ENCODE measurements at places on chromosomes 1 and 21.

- DNase-seq: no peak
These were observed 145.1 kb downstream of the CASZ1 start for GRCh38 chr1:10651389-10651766.

GRCh38 chr1:244224487-244225430, 173.7 kb downstream of the ZBTB18 start:
- DNase-seq: no peak

- no peak for DNase-seq
These were observed 78.1 kb downstream of the RERE start for GRCh38 chr1:8739377-8739776.

DNA sequence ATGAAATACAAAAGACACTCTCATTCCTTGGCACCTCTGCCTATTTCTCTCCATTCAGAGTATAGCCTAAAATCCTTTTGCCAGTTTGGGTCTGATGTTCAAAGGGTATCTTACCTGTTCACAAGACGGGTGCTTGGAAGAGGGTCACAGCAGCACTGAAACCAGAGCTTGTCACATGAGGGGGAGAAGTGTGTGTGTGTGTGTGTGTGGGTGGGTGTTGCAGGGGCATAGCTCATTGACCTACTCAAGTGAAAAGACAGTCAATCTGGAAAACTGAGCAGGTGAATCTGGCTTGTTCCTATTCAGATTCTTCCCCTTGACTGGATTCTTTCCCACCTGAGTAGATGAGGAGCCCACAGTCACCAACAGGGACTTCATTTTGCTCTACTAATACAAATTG, 63.9 kb downstream of the KCTD3 start:
- DNase-seq: no peak

DNA sequence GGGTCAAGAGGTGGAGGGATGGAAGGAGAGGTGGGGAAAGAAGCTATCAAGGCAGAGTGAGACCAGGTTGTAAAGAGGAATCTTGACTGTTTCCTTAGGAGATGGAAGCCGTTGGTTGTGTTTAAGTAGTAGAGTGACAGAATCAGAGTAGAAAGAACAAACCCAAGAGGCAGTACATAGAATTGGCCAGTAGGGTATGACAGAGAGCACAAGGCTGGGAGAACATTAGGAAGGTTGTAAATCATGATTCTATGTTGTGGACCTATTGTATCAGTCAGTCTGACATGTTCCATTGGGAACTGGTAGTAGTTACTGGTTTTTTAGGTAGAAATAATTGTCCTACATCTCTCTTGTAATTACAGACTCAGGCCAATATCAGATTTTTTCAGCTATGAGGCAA, 486.9 kb upstream of the USP24 start:
- no peak for DNase-seq

- DNase-seq: no peak
These were observed 189.2 kb downstream of the CDC7 start for GRCh38 chr1:91689641-91690481.

- DNase-seq: no peak
These were observed 29.3 kb downstream of the ERG start for GRCh38 chr21:38468989-38469388.

DNA sequence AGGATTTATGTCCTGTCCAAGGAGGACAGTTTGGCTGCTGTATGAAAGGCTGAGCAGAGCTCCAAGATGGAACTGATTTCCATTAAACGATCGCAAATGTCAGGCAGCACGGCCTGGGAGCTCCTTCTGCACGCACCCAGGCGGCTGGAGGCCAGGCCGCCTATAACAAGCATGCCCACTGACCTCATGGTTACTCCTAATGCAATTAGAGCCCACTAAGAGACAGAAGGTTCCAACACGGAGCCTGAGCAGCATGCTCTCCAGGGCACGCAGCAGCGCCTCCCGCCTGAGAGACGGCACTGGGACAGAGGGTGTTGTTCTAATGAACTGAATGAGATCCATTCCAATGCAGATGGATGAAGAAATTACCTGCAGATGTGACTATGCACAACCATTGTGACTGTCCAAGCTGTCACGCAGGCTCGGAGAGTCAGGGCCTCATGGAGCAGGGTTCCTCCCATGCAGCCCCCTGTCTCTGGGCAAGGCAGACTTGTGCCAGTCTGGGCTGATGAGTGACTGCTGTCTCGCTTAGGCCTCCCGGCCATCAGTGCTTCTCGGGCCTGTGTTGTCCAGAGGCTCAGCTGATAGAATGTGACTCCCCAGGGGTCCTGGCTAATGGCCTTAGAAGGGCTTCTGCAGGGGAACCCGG, 25.2 kb upstream of the CDCA8 start:
- no peak for DNase-seq

GRCh38 chr1:223219318-223219635, 76.2 kb upstream of the TLR5 start:
- no peak for DNase-seq

DNA sequence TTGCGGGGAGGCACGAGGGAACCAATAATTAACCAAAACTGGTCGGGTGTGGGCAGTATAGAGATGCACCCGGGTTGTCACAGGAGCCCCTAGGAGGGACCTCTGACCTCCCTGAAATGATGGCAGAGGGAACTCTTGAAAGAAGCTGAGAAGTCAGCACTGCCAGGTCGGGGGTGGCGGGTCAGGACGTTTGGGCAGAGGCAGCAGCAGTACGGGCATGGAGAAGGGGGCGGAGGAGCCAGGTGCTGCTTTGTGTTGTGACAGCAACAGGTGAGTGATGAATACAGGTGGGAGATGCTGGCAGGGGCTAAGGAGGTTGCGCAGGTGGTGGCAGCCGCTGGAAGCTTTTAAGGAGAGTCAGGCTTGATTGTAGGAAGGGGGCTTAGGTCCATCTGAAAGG, 11.7 kb downstream of the TNFRSF1B start:
- DNase-seq: no peak

GRCh38 chr21:33684068-33684467, 41.8 kb downstream of the ITSN1 start:
- no peak for DNase-seq

DNA sequence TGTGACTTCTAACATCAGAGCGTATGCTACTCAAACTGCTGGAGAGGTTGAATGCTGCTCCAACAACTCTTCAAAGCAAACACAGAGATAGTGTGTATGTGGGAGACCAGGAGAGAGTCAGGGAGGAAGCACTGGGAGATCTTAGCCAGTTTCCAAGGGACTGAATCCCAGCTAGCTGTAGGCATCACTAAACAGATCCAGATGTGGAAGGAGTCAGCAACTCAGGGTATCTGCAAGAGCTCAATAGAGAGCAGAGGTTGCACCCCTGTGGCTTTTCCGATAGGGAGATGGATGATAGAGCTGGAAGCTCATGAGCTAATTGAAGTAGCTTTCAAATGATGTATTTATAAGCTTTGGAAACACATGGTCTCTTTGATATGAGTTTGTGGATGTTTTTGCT, 168.9 kb upstream of the HOOK1 start:
- DNase-seq: no peak

- DNase-seq: peak; percentile 53
These were observed at the start of gene LHX4 for GRCh38 chr1:180229483-180230415. Gene LHX4, plus strand, starts transcription at chr1:180230264. Its CDS starts 266 bp downstream, at chr1:180230530.
